Stimulated activated CD8-positive, alpha-beta memory T cell treated with anti-CD3 and anti-CD28 coated beads, Interleukin-4, amount 100 ng/mL, for 48 hours (primary cell): ENCODE measurements at places on chromosomes 3 and 15.

DNA sequence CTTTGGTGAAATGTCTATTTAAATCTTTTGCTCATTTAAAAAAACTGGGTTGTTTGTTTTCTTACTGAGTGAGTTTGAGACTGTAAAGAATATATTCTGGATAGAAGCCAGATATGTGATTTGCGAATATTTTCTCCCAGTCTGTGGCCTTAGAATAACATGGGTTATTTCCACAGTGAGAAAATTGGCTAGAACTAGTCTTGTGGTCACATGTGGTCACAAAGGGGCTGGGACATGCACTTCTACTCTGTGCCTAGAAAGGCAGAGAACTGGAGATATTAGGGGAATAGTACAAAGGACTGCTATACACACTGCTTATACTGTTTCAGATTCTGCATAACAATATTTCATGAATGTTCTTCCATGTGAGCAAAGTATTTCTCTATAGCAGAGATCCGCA lies 79.9 kb upstream of the RGMA start:
- no peak for DNase-seq

DNA sequence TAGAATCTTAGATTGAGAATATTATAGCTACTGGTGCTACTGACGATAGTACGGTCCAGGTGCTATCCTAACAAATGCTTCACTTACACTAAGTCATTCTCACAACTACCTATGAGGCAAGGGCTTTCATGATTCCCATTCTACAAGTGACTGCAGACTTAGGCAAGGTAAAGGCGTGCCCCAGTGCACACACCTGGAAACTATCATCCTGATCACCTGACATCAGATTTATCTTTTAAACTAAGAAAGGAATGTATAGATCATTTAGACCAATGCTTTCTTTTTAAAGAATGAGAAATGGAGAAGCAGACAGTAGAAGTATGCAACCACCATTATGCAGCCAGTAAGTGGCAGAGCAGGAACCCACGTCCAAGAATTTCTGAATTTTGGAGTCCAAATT lies 59.2 kb upstream of the LRRN1 start:
- DNase-seq, result no peak

- DNase-seq, result no peak
These were observed 118.9 kb downstream of the DPH6 start for GRCh38 chr15:35427091-35427490.

DNA sequence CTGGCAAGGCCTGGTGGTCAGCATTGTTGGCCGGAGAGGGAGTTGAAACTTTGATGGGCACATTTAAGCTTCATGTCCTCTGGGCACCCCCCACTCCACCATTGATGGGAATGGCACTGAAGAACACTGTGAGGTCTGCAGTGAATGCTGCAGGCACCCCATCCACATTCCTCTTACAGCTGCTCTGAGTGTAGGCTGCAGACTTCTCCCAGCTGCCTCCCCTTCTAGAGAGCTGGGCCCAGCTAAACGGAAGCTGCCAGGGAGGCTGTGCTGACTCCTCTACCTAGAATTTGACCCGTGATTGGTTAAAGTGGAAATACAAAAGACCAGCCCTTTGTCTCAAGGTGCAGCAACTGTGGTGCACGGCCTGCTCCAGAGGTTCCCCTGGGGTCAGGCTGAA lies 10.6 kb downstream of the TMEM158 start:
- DNase-seq, result no peak

DNA sequence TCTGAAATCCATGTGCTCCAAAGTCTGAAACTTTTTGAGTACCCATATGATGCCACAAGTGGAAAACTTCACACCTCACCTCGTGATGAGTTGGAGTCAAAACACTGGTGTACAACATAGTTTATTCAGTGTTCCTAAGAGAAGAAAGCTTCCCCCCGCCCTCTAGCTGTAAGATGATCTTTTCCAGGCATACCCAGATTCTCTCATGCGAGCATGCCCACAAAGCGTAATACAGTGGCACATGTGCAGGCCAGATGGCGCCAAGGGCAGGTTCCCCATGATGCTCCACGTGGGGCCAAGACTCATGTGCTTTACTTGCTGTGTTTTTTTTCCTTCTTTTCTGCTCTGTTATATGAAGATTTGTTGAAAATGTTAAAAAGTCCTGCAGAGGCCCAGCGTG lies 104.9 kb upstream of the LRRFIP2 start:
- no peak for DNase-seq

DNA sequence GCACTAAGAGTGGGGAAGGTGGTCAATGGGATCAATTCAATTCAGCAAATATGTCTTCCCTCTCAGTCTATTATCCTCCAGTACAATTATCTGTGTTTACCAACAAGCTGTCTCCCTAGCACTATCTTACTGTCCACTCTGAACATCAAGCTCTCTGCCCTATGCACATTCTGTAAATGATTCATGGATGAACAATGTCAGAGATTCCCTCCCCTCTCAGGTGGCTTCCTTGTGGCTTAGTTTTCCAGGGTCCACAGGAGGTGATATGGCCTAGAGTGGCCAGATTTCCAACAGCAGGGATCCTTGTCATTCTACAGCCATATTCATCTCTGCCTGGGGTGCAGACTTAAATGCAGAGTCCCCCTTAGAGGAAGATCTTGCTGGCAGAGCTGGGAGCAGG lies 225.1 kb downstream of the UACA start:
- no peak for DNase-seq

DNA sequence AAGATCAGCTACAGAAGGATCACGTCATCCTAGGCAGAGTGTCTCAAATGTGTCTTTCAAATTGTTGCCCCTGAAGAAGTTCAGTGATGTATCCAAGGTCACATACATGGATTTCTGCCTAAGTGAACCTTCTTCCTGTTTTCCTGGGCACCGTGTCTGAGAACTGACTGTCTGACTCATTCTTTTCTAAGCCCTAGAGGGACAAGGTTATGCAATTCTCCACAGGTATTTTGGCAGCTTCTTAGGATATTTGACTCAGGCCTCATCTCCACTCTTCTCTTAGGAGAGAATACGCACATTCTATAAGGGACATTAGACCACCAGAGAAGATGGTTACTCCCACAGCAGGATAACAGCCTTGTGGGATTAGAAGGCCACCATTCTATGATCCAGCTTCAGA lies 391.9 kb upstream of the THBS1 start:
- no peak for DNase-seq

GRCh38 chr15:50685191-50685975 lies 1.2 kb downstream of the TRPM7 start:
- DNase-seq, result no peak

DNA sequence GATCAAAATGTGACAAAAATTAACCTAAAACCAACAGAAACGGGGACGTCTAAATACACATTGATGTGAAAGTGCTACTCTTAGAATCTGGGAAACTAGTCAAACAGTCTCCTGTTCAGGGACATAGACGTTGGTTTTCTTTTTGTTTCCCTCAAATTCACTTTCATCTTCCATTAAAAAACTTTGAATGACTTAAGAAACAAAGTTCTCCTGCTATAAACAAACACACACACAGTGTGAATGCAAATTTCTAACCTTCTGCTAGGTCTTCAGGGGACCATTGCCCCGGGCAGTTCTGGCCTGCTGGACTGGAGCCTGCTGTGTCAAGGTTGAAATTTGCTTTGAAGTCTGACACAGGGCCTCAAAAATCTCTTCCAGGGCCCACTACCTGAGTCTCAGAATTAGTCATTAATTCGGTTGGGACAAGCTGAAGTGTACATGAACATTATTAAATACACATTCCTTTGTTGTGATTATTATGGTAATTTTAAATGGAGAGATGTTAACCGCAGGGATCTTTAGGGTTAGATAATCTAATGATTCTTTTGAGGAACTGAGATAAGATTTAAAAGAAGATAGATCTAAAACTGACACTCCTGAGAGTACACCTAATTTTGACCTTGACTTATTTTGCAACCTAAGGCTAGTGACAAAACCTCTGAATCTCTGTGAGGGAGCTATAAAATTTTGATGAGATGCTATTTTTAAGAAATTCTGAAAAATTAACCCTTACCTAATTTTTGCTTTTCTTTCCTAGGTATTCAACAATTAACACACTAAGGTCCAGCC lies 1260.4 kb downstream of the ROBO1 start:
- DNase-seq, result no peak

DNA sequence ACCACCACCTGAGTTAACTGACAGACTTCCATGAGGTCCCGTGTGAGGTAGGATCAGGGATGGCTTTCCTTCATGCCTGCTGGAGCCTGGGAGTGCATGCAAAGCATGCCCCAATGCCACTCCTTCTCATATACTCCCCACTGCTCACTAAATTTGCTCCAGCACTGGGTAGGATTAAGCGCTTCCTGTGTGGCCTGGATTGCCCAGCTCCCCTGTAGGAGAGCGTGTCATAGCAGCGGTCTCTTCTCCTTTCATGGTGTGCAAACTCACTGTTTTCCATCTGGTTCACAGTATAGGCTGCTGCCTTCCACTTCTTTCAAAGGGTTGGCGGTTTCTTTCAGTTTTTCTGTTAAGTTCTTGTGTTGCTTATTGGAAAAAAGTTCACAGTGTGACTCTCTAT lies 34.1 kb upstream of the ABI3BP start:
- no peak for DNase-seq

DNA sequence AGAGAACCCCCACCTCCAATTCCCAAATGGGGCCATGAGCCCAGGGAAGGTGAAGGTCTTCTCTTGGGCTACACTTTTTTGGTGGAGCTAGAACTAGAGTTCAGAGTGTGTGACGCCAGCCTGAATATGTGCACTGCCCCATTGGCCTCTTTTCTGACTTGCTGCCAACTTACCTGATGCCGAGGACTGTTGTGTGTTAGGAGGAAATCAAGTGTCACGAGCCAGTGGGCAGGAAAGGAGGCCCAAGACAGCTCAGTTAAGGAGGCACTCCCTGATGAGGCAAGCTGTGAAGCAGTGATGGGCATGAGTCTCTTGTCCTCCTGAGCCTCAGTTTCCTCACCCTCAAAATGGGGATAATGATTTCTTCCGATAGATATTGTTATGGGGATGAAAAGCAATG lies 107.8 kb downstream of the ANP32A start:
- no peak for DNase-seq

GRCh38 chr3:56932866-56933265 lies 127.6 kb upstream of the SPATA12 start:
- DNase-seq, result no peak

- no peak for DNase-seq
These were observed 150.5 kb upstream of the PRR20G start for GRCh38 chr3:127438371-127438770.

GRCh38 chr15:79129235-79129634 lies 38.7 kb upstream of the RASGRF1 start:
- DNase-seq, result no peak
